ENCODE measurements at places on chromosomes 16 and 17.
A peak's percentile ranks its signal among the peaks of the same experiment; 100 is the strongest.

GRCh38 chr17:36755586-36755985, 154.2 kb downstream of the MRM1 start:
- no peaks in the 10 kb centered on the region for H3K36me3 ChIP-seq
- H3K4me1 ChIP-seq, result no peaks in the 10 kb centered on the region
- peaks cover 42% of the 10 kb centered on the region for H3K27me3 ChIP-seq
- DNase-seq, result no peak
- no peak overlapping the region for H3K27ac ChIP-seq

DNA sequence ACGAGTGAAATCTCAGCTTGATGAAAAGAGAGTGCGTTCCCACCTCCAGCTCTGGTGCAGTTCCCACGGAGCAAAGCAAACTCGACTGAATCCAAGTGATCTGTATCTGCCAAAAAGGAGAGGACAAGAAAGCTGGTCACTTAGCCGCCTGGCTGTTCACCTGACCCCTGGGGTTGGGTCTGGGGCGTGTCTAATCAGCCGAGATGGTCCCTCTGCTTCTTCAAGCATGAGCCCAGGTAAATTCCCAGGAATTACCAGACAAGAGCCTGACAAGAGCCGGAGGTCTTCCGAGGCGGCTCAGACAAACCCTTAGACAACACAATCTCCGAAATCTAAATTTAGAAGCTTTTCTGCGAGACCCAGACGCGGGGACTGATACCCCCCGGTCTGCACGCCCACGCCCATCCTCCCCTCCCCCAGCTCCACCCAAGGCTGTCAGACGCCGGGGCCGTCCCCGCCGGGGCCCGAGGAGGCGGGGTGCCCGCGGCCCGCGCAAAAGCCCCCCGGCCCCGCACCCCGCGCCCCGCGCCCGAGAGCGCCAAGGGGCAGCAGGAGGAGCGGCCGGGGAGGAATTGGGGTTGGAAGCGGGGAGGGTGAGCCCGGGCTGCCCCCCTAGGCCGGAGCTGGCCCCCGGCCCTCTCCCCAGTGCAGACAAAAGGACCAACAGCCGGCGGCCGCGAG, 674 bp downstream of the ZNF821 start:
- peak overlapping the region; percentile 98 for H3K4me3 ChIP-seq
- no peak for DNase-seq
- peak overlapping the region; percentile 80 for H3K27ac ChIP-seq
- H3K36me3 ChIP-seq, result peaks cover 12% of the 10 kb centered on the region

GRCh38 chr16:11979013-11979672, 2.6 kb downstream of the SNX29 start:
- no peak for DNase-seq

GRCh38 chr17:72193391-72194106, 72.7 kb downstream of the SOX9 start:
- H3K27ac ChIP-seq, result no peak overlapping the region
- H3K4me1 ChIP-seq, result no peaks in the 10 kb centered on the region
- no peaks in the 10 kb centered on the region for H3K36me3 ChIP-seq
- no peaks in the 10 kb centered on the region for H3K27me3 ChIP-seq
- DNase-seq, result no peak

DNA sequence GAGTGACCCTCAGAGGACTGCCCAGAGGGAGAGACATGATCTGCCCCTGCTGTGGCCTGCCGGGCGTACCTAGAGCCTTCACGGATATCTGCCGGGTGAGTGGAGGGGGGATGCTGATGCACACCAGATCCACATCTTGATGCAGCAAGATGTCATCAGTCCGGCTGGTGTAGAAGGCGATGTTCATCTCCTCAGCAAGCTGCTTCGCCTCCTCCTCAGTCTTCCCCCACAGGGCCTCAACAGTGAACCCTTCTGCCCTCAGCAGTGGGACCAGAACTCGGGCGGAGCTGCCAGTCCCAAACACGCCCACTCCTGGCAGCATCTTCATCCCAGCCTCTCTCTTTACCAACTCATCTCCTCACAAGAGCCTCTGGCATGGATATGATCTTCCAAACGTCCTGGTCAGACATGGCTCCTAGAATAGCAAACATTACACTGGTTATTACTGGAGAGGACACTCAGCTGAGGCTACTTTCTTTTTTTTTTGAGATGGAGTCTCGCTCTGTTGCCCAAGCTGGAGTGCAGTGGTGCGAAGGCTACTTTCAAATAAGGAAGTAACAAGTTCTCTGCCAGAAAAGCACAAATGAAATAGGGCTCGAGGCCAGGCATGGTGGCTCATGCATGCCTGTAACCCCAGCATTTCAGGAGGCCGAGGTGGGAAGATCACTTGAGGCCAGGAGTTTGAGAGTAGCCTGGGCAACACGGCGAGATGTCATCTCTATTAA, 18.9 kb downstream of the C16orf86 start:
- peaks cover 6% of the 10 kb centered on the region for H3K36me3 ChIP-seq
- no peak for DNase-seq
- no peaks in the 10 kb centered on the region for H3K27me3 ChIP-seq
- no peak overlapping the region for H3K27ac ChIP-seq

- peaks cover 10% of the 10 kb centered on the region for H3K4me1 ChIP-seq
- no peak overlapping the region for H3K4me3 ChIP-seq
- H3K27ac ChIP-seq, result no peak overlapping the region
- H3K36me3 ChIP-seq, result peaks cover 13% of the 10 kb centered on the region
Observed at GRCh38 chr17:79079421-79080200, 5.0 kb downstream of the ENGASE start.

GRCh38 chr16:14576532-14576931, 53.5 kb downstream of the PARN start:
- no peak for DNase-seq
- H3K36me3 ChIP-seq, result peaks cover 44% of the 10 kb centered on the region
- H3K27me3 ChIP-seq, result no peaks in the 10 kb centered on the region
- H3K27ac ChIP-seq, result no peak overlapping the region

DNA sequence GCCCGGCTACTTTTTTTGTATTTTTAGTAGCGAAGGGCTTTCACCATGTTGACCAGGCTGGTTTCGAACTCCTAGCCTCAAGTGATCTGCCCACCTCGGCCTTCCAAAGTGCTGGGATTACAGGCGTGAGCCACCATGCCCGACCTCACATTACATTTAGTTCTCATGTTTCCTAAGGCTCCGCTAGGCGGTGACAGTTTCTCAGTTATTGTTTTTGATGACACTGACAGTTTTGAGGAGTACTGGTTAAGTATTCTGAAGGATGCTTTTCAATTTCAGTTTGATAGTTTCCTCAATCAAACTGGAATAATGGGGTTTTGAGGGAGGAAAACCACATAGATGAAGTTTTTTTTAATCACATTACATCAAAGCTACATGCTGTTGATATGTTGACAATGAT, 1028.5 kb downstream of the CDH8 start:
- H3K27ac ChIP-seq, result no peak overlapping the region
- H3K4me1 ChIP-seq, result no peaks in the 10 kb centered on the region
- no peak overlapping the region for H3K4me3 ChIP-seq

GRCh38 chr17:78383725-78384471, 5.4 kb downstream of the PGS1 start:
- H3K36me3 ChIP-seq, result no peaks in the 10 kb centered on the region
- peak overlapping the region; percentile 22 for H3K4me3 ChIP-seq
- H3K27ac ChIP-seq, result peak overlapping the region; percentile 86
- no peaks in the 10 kb centered on the region for H3K27me3 ChIP-seq
- peaks cover 77% of the 10 kb centered on the region for H3K4me1 ChIP-seq
- no peak for DNase-seq
